ENCODE measurements at places on chromosomes 4 and X.

- no peak for DNase-seq
These were observed 78.2 kb downstream of the AFAP1 start for GRCh38 chr4:7861440-7861881.

- DNase-seq = no peak
These were observed 363.7 kb downstream of the FBXW7 start for GRCh38 chr4:152172146-152172545.

DNA sequence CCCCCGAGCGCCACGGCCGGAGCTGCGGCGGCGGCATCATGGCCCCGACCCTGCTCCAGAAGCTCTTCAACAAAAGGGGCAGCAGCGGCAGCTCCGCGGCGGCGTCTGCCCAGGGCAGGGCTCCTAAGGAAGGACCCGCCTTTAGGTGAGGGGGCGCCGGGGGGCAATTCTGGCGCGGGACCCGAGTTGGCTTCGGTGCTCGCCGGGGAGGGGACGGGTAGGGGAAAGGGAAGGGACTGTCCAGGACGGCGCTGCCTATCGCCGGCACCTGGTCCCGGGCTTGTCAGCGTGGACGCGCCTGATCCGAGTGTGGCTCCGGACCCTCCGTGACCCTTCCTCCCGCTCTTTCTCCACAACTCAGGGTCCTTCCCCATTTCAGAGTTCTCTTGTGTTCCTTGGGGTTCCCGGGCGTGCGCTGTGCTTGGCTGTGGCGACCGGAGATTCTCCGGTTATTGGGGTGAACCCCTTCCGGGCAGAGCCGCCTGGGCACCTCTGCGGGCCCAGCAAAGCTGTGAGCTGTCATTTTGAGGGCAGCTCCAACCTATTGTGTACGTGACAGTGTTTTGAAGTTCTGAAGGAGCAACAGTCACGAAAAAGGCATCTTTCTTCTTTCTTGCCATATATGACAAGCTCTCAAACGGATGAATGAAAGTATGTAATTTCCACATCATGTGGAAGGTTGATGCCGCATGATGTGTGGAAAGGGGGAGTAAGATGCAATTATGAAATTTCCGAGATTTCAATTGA, 522 bp downstream of the FNIP2 start:
- no peak for DNase-seq

GRCh38 chr4:172412851-172413580, 599.8 kb downstream of the GALNTL6 start:
- DNase-seq = no peak

DNA sequence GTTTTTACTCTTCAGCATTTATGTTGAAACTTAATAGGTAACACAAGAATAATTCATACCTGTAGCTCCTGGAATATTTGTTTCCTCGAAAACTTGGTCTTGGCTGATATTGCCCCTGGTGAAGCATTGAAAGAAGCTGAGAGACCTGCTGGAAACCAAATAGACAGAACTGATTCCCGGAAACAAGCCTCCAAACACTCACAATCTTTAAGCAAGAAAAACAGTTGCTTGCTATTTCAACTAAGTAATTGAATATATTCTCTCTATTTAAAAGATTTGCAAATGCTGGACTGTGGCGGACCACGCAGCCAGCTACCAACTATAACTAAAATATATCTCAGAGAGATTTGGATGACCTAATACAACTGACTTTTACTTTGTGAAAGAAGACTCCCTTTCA, 3.6 kb downstream of the PCDH18 start:
- no peak for DNase-seq

DNA sequence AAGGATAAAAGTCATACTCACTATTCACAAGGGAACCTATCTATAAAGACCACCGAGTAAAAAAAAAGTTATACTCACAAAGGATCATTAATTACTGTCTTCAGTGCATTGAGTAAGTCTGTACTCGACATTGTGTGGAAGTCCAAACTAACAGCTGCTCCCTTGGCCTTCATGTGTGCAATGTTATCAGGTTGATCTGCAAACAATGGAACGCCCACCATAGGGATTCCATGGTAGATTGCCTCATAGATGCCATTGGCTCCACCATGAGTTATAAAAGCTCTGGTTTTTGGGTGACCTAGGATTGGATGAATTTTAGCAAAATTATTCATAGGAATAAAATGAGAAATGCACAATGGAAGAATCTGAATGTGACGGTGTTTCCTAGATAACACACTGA, 10.6 kb downstream of the UGT2B4 start:
- DNase-seq = no peak

All from NCI-H2029 treated with DMSO at 0.1 percent for 48 hours (cell line).